Activated CD4-positive, alpha-beta T cell treated with anti-CD3 and anti-CD28 coated beads, Interleukin-2, amount 10 ng/mL, durations not matched to agents 7 days and 5 days (primary cell): ENCODE measurements at places on chromosomes 11 and 22.
A peak's percentile ranks its signal among the peaks of the same experiment; 100 is the strongest.

- DNase-seq = no peak
Observed at GRCh38 chr11:119916568-119916967, 187.6 kb upstream of the NECTIN1 start.

DNA sequence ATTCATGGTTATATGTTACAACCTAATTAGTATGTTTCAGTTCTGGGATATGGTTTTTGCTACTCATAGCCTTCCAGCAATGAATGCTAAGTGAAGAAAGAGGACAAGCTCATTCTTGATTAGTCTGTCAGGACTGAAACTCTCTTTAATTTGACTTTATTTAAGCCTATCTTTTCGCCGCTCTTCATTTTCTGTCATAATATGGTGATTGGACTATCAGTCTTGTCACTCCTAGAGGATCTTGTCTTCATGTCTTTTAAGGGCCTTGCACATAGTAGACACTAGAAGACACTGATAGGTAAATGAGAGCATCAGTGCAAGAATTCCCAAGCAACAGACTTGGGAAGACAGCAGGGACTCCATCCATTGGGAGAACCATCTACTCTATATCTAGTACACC is 18.9 kb upstream of the MTCH2 start:
- no peak for DNase-seq

- DNase-seq = no peak
Observed at GRCh38 chr11:12066799-12067508, 43.4 kb upstream of the MICAL2 start.

DNA sequence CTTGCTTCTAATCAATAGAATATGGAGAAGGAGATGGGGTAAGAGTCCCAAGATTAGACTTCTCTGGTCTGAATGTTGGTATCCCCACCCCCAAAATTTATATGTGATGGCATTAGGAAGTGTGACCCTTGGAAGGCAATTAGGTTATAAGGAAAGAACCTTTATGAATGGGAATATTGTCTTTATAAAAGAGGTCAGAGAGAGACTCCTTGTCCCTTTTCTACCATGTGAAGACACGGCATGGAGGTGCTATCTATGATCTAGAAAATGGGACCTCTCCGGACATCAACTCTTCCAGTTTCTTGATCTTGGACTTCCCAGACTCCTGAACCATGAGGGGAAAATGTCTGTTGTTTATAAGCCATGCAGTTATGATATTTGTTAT is 37.9 kb upstream of the FJX1 start:
- DNase-seq = no peak

DNA sequence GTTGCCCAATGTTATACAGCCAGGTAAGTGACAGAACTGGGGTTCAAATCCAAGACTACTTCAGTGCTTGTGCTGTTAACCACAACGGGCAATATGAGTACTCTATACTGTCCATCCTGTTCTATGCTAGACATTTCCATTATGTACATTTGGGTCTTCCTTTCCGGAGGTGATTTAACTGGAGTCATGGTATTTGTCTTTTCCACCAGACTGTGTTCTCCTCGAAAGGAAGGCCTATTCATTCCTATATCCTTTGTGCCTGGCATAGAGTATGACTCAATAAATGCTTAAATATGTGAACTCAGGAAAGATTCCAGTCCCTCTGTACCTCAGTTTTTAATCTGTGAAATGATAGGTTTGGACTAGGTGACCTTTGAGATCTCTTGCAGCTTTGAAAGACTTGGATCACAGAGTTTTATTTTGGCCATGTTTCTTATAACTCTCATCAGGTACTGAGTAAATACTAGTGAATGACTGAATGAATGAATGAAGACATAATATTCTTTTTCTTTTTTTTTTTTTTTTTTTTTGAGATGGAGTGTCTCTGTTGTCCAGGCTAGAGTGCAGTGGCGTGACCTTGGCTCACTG is 6.6 kb downstream of the RNF121 start:
- no peak for DNase-seq

DNA sequence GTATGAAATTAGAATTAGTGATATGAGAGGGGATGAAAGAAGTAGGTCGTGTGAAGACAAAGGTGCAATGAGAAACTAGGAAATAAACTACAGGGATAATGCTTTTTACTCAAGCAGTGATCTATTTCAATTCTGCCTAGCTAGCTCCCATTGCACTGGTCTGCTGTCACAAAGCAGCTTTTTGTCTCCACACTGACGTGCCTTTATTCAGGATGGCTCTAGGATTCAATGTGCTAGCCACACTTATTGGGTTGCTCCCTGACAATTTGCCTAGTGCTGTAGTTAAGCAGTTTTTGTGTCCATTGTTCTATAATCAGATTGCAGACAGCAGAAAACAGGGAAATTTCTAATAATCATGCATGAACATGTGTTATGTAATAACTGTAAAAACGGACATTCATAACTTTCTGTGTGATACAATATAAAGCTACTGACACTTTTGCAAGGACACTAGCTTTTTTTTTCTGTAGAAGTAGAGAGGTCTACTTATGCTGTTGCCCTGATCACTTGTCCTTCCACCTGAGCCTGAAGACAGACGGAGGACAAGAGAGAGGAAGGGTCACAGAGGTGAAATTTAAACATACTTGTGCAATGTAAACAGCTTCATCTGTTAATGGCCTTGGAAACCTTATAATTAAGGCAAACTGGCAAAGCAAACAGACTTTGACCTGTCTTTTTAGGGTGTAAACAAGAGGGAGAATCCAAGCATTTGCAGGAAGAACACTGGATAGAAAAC is 269.6 kb downstream of the LRRC4C start:
- DNase-seq = no peak

GRCh38 chr11:103581760-103582159 is 454.7 kb upstream of the DDI1 start:
- no peak for DNase-seq

DNA sequence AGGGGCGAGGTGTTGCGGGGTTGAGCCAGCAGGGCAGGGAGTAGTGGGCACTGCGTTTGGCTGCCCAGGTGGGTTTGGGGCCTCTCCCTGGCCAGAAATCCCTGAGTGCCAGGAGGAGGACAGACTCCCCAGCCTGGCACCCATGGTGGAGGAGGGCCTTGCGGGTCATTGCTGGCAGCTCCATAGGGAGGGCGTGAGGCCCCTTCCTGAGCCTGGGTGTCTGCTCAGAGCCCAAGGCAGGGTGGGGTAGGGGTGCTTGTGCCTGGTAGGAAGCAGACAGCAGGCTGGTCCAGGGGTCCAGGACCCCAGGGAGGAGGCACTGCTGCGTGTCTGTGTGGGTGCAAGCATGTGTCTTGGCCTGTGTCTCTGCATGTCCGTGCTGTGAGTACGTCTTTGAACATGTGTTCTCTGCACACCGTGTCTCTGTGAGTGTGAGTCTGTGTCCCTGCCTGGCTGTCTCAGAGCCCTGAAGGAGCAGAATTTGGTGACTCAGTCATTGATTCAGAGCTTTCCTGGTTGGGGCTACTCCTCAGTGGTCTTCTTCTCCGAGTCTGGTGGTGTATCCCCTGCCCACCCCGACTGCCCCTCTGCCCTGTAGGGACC is 3.9 kb downstream of the TSPAN4 start:
- no peak for DNase-seq

GRCh38 chr22:46545086-46545792 is 7.8 kb upstream of the CELSR1 start:
- no peak for DNase-seq

GRCh38 chr11:10459029-10459970 is 4.2 kb downstream of the AMPD3 start:
- DNase-seq = peak; percentile 75

DNA sequence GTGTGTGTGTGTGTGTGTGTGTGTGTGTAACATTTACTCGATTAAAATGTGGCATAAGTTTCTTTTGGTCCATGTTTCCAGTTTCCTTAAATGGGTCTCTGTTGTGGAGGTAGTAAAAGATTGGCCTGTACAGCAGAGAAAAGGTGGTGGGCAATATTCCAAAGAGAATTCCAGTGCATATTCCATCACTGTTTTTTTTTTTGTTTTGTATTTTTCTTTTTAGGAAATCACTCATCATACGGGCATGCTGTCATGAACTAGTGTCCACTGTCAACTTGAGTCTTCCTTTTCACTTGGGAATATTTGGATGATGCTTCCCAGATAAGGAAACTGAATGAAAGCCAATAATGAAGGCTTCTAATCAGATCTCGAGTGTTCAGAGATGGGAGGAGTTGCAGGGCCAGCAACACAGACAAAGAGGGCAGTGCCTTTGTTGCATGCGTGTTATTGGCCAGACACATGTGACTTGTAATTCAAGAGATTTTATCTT is 95.2 kb upstream of the PDGFD start:
- no peak for DNase-seq

DNA sequence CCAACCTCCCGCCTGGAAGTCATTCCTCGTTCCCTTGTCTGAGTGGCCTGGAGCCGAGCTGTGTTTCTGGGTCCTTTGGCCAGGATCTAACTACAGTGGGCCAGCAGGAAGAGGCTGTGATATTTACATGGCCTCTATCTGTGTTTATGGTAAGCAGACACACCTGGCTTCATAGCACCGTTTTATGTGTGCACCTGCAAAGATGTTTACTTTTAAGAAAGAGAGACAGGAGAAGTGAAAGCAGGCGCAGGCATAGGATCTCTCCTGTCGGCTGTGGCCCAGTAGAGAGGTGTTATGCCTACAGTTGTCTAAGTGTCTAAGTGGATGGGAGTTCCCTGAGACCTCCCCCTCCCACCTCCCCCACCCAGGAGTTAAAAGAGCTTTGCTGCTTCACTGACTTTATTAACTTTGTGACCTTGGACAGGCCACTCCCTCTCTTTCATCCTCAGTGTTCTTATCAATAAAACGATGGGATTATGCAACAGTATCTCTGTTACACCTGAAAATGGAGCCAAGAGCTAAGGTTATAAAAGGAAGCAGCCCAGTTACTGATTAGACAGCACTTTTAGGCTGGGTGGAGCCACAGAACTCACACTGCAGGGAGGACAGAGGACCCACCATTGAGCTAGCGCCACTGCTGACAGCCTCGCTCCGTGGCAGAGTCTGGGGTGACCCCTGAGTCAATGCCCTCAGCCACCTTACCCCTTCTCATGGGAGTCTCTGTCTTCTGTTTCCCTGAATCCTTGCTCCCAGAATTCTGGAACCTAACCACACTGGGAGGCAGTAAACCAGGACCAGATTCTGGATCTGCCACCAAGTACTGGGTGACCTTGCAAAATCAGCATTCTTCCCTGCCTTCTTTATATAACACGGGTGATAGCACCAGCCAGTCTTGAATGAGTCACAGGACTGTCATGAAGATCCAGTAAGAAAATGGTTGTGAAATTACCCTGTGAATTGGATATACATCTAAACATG is 22.0 kb downstream of the ST14 start:
- DNase-seq = no peak

DNA sequence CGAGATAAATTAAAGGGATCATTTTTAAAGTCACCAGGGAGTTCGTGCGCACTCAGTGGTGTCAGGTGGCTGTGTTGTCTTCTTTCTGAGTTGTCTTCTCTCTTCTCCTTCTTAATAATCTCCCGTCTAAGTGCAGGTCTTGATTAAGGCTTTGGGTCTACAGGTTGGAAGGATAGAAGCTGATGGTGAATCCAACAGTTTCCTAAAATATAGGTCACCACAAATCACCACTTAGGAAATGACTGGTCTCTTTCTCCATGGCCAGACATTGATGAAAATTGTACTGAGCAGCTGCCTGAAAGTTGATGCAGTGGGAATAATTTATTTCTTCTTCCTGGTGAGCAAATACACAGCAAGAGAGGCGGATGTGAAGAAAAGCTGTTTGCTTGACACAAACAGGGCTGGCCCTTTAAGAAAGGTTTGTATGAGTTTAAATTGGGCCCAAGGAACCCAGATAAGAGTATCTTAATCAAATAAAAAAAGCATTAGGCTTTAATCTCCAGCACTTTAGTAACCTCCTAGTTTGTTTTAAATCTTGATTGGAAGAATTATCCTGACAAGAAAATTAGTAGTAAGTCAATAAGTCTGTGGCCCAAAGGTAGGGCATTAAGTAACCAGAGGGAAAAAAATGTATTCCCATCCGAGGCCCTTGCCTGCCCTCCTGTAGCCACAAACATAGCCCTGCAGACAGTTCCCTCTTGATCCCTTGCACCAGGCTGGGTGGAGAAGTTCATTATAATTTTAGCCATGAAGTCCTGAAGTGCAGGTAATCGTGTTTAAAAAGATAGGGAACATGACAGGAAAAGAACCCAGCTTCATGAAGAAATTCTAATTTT is 245.8 kb downstream of the KIRREL3 start:
- DNase-seq = no peak

DNA sequence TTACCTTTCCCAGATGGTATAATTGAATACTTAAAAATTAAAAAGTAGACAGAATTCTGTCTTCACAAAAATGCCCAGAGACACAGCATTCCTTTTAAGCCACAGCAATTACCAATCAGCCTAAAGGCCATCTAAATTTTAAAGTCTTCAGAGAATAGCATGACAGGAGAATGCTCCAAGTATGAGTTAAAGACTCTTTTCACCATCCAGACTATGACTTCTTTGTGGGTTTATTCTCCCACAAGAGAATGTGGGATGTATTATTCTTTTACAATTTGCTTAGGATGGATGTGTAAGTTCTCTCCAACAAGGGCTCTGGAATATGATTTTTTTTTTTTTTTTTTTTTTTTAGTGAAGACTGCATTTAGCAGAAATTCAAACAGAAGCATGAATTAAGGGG is 249.9 kb downstream of the TTC28 start:
- DNase-seq = no peak

GRCh38 chr11:100878474-100878873 is 191.4 kb downstream of the ARHGAP42 start:
- no peak for DNase-seq

GRCh38 chr11:66159324-66159984 is 89.4 kb downstream of the PACS1 start:
- DNase-seq = no peak

GRCh38 chr22:45868571-45869339 is 108.2 kb downstream of the WNT7B start:
- DNase-seq = no peak

GRCh38 chr11:115238086-115238485 is 266.1 kb downstream of the CADM1 start:
- no peak for DNase-seq

DNA sequence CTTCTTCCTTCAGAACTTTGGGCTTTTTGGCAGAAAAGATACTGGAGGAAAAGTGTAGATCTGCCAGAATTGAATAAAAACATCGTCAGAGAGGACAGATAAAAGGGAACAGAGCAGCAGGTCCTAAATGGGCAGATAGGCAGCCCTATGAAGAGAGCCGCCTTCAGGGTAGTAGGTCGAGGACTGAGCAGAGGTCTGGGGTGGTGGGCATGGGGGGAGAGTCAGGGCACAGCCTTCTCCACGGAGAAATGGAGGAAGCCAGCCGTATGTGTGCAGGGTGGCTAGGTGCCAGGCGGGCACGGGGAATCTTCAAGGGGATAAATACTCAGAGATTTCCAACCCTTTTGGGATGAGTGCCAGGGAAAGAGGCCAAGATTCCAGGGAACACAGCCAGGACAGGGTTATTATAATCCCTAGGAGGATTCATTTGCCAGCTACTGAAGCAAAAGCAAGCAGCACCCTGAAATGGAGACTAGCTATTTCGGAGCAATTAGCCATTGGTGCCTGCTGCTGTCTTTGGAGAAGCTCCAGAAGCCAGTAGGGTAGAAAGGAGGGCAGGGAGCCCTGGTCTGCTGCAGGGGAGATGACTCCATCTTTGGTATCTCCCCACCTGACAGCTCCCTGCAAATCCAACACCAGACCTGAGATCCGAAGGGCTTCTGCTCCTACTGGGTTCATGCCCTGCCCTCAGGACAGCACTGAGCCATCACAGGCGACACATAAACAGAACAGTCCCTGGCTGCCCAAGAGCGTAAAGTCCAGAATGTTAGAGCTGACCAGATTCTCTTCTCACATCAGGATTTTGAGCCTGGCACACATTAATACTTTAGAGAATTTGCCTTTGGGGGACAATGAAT is 174.5 kb upstream of the NTM start:
- DNase-seq = no peak
